Left ventricle myocardium inferior (tissue), 1 donor: ENCODE measurements at places on chromosomes 7 and 10.

DNA sequence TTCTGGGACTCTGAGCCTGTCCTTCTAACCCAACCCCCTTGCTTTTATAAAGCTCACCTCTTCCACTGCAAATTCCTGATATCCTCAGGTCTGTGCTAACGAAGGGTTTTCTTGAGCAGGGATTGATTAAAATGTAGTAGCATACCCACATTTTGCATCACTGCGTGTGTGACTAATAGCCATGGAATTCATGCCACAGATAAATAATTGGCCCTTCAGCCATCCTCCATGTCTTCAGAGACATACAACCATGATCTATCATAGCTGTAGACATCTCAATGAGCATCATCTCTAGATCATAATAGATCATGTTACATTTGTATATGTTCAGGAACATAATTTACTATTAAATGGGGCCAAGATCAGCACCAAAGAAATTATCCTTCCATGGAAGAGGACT is 990.3 kb downstream of the KCNMA1 start:
- DNase-seq = no peak

- no peak for DNase-seq
Measured at GRCh38 chr7:47991270-47991669, 11.9 kb upstream of the HUS1 start.

- no peak for DNase-seq
Measured at GRCh38 chr7:2354939-2355704, 495 bp downstream of the EIF3B start.

- DNase-seq = no peak
Measured at GRCh38 chr10:60914690-60915141, 29.3 kb downstream of the RHOBTB1 start.

- no peak for DNase-seq
Measured at GRCh38 chr7:81662531-81662930, 107.3 kb downstream of the HGF start.

GRCh38 chr7:50591480-50592438 is 26.6 kb upstream of the DDC start:
- no peak for DNase-seq
